ENCODE measurements at places on chromosomes 2 and 18. TPM values are rescaled to one million over a fixed set of nuclear protein-coding genes. Genes with fewer than 3 reads are reported as not detected.
A peak's percentile ranks its signal among the peaks of the same experiment; 100 is the strongest.

Gene SMYD1
- not detected for total RNA-seq

Gene KLHL29
- 8.0 TPM for total RNA-seq

Gene CENPA
- total RNA-seq: 2.6 TPM

Gene NABP1
- total RNA-seq: 18.5 TPM

Gene FAM117B
- total RNA-seq: 6.0 TPM

DNA sequence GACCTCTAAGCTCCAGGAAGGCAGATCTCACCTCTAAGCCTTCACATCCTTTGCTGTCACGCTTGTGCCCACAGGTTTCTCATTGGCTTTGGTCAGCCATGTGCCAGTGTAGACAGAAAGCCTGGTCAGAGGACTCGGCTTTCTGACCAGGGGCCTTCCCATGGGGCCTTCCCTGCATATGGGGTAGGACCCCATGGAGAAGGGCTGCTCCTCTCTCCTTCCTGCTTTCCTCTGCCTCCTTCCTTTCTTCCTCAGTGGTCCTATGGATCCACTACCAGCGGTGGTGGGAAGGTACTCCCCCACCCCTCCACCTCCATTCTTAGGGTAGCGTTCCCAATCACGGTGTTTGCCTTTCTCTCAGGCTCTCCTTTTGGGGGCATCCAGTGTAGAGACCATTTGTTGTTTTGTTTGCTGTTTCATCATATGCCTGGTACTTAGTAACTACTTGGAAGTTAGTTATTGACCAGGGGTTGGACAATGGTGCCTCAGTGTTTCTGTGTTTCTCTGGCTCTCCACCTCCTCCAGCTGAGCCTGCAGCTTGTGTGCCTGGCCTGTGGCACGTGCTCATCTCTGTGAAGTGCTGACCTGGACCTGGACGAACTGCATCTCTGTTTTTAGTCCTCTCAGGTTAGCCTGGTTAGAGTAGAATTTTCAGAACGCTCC, 71.6 kb downstream of the ZNF407 start:
- DNase-seq: no peak
- H3K27me3 ChIP-seq: no peaks in the 10 kb centered on the region
- no peaks in the 10 kb centered on the region for H3K4me1 ChIP-seq
- peaks cover 4% of the 10 kb centered on the region for H3K36me3 ChIP-seq

GRCh38 chr2:168138901-168139300, 108.5 kb downstream of the STK39 start:
- DNase-seq: no peak
- H3K27ac ChIP-seq: peak overlapping the region; percentile 80
- H3K4me3 ChIP-seq: no peak overlapping the region
- H3K4me1 ChIP-seq: peaks cover 47% of the 10 kb centered on the region
- H3K36me3 ChIP-seq: peaks cover 12% of the 10 kb centered on the region

GRCh38 chr2:151408788-151409600, 708 bp upstream of the RIF1 start:
- H3K27ac ChIP-seq: peak overlapping the region; percentile 98
- no peak for DNase-seq
- H3K4me3 ChIP-seq: peak overlapping the region; percentile 91
- H3K36me3 ChIP-seq: peaks cover 9% of the 10 kb centered on the region

GRCh38 chr2:76977846-76978727, 544.1 kb downstream of the LRRTM4 start:
- H3K27me3 ChIP-seq: peaks cover 1% of the 10 kb centered on the region
- no peak overlapping the region for H3K27ac ChIP-seq
- H3K36me3 ChIP-seq: no peaks in the 10 kb centered on the region

DNA sequence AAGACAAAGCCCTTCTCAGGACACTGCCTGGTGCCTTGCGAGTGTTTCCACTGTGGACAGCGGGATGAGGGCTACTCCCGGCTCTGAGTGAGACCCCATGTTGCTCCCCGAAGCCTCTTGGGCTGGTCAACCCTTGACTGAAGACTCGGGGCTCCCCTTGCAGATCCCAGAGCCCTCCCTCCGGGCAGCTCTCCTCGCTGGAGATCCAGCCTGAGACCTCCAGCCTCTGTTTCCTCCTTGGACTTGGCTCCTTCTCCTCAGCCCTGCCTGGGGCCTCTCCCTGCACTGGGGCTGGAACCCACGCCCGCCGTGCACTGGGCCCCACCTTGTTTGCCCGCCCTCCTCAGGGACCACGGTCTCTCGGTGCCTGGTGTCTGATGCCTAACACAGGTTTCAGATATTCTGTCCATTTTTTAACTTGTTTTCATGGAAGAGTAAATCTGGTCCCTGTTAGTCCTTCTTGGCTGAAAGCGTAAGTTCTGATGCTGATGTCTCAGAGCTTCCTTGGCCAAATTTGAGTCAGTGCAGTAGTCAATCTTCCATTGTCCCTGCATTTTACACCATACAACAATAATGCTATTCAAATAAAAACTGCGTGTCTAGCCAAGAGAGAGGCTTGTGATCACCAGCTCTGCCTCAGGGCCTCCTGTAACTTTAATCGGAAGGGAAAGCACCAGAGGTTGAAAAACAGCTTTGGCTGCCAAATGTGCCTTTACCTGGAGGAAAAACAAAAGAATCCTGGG, 139.3 kb upstream of the CTDP1 start:
- H3K27ac ChIP-seq: no peak overlapping the region
- peaks cover 31% of the 10 kb centered on the region for H3K27me3 ChIP-seq
- H3K4me3 ChIP-seq: no peak overlapping the region
- DNase-seq: peak; percentile 59
- peaks cover 8% of the 10 kb centered on the region for H3K36me3 ChIP-seq

DNA sequence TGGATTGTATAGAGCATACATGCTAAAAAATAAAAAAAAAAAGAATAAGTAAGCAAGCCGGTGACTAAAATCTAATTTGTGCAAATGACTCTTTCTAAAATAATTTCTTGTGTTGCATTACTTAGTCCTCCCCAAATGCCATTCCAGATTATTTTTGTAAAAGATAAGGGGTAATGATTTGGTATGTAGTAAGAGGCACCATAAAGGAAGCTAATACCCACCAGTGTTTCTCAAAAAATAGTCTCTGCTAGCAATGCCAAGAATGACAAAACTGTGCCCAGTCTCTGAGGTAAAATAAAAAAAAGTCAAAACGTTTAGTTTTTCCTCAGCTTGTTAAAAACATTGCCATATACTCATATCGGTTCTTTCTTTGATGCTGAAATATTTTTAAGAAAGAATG, 2.7 kb downstream of the METTL5 start:
- no peak for DNase-seq
- H3K4me3 ChIP-seq: peak overlapping the region; percentile 18
- H3K27ac ChIP-seq: peak overlapping the region; percentile 27

DNA sequence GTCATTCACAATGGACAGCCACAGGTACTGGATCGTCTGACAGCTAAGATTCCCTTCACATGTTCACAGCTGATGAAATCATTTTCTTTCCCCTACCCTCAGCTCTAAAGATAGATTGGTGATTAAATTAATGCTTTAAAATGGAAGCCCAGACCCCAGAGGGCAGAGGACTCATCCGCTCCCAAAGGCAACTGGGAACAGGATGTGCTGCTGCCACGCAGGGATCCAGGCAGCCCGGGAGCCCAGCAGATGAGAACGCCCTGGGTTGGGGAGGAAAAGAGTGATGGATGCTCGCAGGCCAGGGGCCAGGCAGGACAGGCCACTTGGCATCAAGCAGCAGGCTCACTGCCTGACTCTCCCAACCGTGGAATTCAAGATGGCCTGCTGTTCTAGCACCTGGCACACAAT, 41.3 kb downstream of the HDHD2 start:
- peaks cover 28% of the 10 kb centered on the region for H3K36me3 ChIP-seq
- no peak overlapping the region for H3K4me3 ChIP-seq
- no peaks in the 10 kb centered on the region for H3K4me1 ChIP-seq
- no peak for DNase-seq
- no peaks in the 10 kb centered on the region for H3K27me3 ChIP-seq

DNA sequence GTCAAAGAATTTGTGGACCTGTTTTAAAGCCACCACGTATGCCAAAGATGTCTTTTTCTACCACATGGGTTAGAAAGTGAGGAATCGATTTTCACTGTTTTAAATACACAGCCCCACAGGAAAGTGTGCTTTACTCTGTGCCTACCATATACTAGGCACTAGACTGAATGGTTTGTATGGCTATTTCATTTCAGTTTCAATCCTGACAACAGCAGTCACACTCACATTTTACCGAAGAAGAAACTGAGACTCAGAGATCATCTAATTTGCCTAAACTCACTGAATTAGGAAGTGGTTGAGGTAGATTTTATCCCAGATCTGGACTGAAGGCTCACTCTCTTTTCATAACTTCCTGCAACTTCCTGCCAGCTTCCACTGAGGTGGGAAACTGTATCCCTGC, 176.4 kb downstream of the ALK start:
- H3K27ac ChIP-seq: no peak overlapping the region
- DNase-seq: no peak
- no peak overlapping the region for H3K4me3 ChIP-seq

DNA sequence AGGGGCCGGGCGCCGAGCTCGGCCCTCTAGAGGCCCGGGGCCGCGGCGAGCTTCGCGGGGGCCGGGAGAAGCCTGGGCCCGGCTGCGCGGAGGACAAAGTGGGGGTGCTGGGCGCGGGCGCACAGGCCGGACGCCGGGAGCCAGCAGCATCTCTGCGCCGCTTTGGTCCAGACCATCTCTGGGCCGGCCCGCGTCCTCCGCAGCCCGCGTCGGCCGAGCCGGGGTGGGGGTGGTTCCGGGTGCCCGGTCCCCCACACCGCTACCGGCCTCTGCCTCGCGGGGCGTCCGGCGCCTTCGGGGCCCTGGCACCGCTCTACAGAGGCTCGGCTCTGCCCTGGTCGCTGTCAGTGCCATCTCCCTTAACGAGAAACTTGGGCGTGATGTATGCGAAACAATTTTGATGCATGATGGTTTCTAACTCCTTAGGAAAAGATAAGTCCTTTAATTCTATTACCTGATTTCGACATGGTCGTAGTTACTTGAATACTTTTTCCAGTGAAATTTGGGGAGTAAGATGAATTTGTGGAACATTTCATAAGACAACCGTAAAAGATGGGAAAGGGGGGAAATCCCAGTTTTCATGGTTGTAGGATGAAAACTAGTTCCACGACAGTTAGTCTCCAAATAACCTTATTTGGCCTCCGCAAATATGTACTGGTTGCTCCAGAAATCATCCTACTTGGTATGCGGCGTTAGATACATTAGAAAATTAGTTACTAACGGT, 562 bp downstream of the TWSG1 start:
- H3K27ac ChIP-seq: peak overlapping the region; percentile 81
- peaks cover 25% of the 10 kb centered on the region for H3K4me1 ChIP-seq
- no peaks in the 10 kb centered on the region for H3K27me3 ChIP-seq
- H3K36me3 ChIP-seq: peaks cover 5% of the 10 kb centered on the region
- peak overlapping the region; percentile 88 for H3K4me3 ChIP-seq

GRCh38 chr18:49639643-49640391, 78.0 kb downstream of the LIPG start:
- H3K27me3 ChIP-seq: peaks cover 4% of the 10 kb centered on the region
- no peak for DNase-seq
- H3K4me1 ChIP-seq: no peaks in the 10 kb centered on the region
- H3K27ac ChIP-seq: no peak overlapping the region

DNA sequence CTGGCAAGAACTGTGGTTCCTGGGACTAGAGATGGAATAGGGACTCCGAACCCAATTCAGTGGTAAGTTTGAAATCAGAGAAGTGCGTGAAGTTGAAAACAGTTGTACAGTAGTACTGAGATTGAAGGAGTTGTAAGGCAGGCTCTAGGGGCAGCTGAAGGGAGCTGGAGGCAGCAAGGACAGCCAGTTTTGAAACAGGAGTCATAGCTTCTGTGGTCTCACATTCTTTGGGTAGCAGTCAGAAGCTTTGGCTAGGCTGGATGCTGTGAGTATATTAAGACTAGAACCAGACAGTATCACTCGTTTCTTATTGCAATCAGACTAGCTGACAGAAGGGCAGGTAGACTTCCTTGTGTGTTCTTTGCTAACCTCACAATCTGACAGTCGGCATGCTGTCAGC, 64.5 kb upstream of the ADAM23 start:
- peaks cover 3% of the 10 kb centered on the region for H3K27me3 ChIP-seq
- peaks cover 3% of the 10 kb centered on the region for H3K4me1 ChIP-seq
- peaks cover 10% of the 10 kb centered on the region for H3K36me3 ChIP-seq
- no peak overlapping the region for H3K4me3 ChIP-seq

DNA sequence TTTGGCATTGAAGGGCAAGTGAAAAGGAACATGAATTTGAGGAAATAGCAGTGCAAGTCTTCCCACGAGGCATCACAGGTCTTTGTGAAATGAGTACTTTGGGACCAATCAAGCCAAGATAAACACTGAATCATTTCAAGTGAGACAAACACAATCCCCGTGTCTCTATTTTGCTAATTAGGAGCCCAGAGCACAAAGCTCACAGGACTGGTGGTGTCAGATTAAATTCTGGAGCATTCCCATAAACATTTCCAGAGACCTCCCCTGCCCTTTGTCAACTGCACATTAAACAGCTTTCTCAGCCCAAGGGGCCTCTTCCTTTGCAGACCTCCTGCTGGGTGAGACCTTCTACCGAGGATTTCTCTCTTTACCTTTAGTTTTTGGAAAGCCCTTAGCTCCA, 50.7 kb downstream of the DAPL1 start:
- H3K4me3 ChIP-seq: no peak overlapping the region
- H3K4me1 ChIP-seq: peaks cover 54% of the 10 kb centered on the region
- H3K27me3 ChIP-seq: no peaks in the 10 kb centered on the region

Measured in chondrocyte (in vitro differentiated cells).